ENCODE measurements at places on chromosomes 12 and 14.

DNA sequence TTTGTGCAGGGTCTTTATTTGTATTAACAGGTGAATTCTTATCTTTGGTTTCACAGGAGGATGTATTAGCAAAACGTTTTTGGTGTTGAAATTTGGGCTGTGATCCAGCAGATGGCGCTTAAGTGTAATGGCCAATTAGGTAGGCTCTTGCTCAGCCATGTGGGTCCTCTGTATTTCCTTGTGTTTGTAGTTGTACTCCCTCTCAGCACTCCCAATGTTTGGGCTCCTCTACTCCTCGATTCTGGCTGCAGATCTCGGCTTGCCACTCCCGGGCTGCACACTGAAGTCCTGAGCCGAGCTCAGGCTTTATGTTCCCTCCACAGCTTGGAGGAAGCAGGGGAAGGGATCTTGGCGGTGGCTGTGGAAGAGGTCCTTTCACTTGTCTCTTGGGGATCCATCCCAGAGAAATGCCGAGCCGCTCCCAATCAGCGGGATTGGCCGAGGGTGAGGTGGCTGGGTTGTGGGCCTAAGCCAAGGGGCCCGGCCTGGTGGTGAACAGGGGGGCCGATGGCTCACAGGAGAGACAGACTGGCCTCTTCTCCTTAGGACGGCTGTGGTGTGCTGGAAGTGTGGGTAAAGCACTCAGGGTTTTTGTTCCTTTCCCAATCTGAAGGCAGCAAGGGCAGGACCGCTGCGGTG is 133.7 kb downstream of the AEBP2 start:
- no peak for DNase-seq

- DNase-seq: no peak
Observed at GRCh38 chr12:130644566-130644965, 71.5 kb downstream of the RIMBP2 start.

- DNase-seq: no peak
Observed at GRCh38 chr14:58151133-58152013, 640 bp downstream of the ARMH4 start.

DNA sequence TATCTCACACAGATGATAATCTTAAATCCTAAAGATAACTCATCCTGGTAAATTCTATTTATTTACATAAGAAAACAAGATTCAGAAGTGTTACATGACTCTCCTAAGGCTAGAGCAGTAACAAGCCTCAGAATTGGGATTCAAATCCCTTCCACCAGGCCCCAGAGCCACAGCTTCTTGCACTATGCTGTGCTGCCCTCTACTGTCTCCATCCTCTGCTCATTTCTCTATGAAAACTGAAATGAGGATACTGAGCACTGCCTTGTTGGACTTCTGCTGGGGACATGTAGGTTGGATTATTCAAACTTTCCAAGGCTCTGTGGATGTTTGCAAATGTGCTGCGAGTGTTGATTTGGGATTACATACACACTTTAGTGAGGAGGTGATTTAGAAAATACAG is 23.5 kb upstream of the C12orf50 start:
- DNase-seq: no peak
